ENCODE measurements at places on chromosomes 13 and 19.

DNA sequence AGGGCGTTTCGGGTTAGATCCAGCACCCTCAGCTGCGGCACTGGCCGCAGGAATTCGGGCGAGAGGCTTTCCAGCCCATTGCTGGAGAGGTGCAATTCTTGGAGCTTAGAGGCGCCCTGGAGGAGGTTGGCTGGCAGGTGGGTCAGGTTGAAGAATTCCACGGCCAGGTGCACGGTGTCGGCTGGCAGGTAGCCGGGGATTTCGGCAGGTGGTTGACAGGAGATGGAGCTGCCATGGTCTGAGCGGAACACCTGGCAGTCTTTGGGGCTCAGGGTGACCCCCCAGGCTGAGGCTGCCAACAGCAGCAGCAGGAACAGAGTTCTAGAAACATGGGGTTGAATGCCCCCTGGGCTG is 1.3 kb downstream of the LRG1 start:
- H3K27ac ChIP-seq: peak overlapping the region; percentile 69
- H3K36me3 ChIP-seq: no peaks in the 10 kb centered on the region
- peaks cover 18% of the 10 kb centered on the region for H3K27me3 ChIP-seq
- DNase-seq: no peak

DNA sequence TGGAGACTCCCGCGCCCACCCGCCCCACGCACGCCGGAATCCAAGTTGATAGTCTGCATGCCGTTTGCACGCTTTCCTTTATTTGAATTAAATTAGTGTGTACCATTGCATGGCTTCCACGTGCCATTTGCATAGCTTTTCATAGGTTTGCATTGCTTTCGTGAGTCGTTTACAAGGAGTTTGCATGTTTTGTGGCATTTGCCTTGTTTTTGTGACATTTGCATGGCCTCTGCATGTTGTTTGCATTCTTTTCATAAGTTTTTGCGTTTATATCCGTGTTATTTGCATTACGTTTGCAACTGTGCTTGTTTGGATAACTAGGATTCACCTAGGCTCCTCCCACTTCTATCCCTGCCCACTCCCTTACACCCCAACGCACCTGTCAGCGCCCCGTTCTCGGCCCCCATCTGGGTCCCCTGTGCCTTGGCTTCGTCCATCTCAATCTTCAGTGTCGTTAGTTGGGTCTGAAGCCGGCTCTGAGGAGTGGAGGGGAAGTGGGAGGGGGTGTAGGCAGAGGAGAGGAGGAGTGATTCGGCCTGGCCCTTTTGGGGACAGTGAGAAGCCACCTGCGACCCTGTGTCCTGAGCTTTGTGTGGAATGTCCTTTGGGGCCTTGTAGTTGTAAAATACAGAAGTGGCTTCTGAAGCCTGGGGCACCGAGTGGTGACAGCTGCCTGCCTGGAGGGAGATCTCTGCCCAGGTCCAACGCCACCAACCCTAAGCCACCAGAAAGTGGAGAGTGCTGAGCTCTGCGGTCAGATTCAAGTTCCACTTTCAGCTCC is 2.4 kb downstream of the CCDC194 start:
- no peak overlapping the region for H3K27ac ChIP-seq
- H3K4me1 ChIP-seq: peaks cover 19% of the 10 kb centered on the region
- H3K36me3 ChIP-seq: no peaks in the 10 kb centered on the region
- H3K27me3 ChIP-seq: peaks cover 4% of the 10 kb centered on the region
- peak overlapping the region; percentile 93 for H3K4me3 ChIP-seq

GRCh38 chr13:99969453-99969918 is 2.1 kb downstream of the ZIC5 start:
- H3K27ac ChIP-seq: peak overlapping the region; percentile 92
- DNase-seq: no peak
- H3K27me3 ChIP-seq: peaks cover 61% of the 10 kb centered on the region
- peaks cover 32% of the 10 kb centered on the region for H3K4me1 ChIP-seq
- peaks cover 10% of the 10 kb centered on the region for H3K36me3 ChIP-seq

DNA sequence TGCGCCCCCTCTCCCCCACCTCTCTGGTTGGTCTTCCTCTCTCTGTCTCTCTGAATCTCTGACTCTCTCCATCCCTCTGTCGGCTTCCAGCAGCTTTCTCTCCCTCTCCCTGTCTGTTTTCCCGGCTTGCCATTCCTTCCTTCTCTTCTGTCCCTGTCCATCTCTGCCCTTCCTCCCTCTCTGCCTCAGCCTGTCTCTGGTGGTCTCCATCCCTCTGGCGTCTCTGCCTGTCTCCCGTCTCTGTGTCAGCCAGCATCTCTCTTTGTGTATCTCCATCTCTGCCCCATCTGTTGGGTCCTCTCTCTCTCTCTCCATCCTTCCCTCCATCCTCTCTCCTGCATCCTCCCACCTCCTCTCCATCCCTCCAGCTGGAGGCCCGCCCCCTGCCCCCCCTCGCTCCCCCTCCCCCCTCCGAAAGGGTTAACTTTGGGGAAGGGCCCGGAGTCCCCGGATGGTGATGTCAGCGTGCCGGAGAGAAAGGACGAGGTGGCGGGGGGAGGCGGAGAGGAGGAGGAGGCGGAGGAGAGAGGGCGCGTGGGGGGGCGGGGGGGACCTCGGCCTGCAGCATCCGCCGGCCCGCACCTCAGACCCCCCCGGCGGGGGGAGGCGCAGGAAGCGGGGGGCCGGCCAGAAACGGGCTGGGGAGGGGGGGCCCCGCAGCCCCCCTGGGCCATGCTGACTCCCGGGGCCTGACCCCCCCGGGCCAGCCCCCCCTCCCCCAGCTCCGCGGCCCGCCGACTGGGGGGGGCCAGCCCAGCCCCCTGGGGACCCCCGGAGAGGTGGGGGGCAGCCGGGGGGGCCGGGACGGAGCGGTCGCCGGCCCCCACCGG is at the start of gene BRSK1:
TSS of gene BRSK1 (plus strand) at position 450 of the 830 bp plus-strand sequence. CDS start 446 bp downstream, outside the sequence.
- peak within 1 kb of the TSS; percentile 22 for H3K27ac ChIP-seq
- peak within 1 kb of the TSS; percentile 4 for H3K4me3 ChIP-seq
- peaks cover 9% of the 10 kb centered on the region for H3K27me3 ChIP-seq
- peaks cover 32% of the 10 kb centered on the region for H3K4me1 ChIP-seq
- DNase-seq: no peak

DNA sequence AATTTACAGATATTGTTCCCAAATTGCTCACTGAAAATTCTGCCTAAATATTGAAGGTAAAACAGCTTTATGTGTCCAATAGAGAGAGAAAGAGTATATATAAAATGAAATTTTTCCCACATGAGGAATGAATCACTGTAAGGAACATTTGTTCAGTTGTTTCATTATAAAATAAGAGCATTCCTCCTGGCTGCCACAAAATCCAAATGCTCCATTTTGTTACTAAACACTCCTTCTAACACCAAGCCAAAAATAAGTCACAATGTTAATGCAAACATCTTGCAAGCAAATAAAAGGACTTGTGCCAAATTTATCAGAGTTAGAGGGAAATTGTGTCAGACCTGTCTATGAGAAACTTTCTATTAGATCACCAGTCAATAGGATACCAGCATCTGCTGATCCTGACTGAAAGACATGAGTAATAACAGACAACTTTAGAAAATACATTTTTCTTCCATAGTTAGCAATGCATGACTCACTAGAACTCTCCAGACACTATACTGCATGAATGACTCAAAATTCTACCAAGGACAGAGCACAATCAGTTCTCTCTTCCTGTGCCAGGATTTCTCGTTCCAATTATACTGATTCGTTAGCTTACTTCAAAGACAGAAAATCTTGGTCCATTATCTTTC is 83.5 kb upstream of the FNDC3A start:
- H3K4me1 ChIP-seq: peaks cover 4% of the 10 kb centered on the region
- H3K27me3 ChIP-seq: peaks cover 4% of the 10 kb centered on the region
- DNase-seq: no peak
- H3K4me3 ChIP-seq: no peak overlapping the region
- H3K36me3 ChIP-seq: no peaks in the 10 kb centered on the region

GRCh38 chr13:110113284-110113764 is 193.6 kb downstream of the COL4A1 start:
- H3K4me3 ChIP-seq: no peak overlapping the region
- H3K36me3 ChIP-seq: no peaks in the 10 kb centered on the region
- H3K27ac ChIP-seq: no peak overlapping the region
- no peak for DNase-seq
- peaks cover 6% of the 10 kb centered on the region for H3K4me1 ChIP-seq
- peaks cover 19% of the 10 kb centered on the region for H3K27me3 ChIP-seq

GRCh38 chr13:59793107-59793506 is 370.6 kb downstream of the DIAPH3 start:
- H3K4me1 ChIP-seq: no peaks in the 10 kb centered on the region
- no peak for DNase-seq
- H3K4me3 ChIP-seq: no peak overlapping the region
- H3K36me3 ChIP-seq: no peaks in the 10 kb centered on the region
- H3K27ac ChIP-seq: no peak overlapping the region

DNA sequence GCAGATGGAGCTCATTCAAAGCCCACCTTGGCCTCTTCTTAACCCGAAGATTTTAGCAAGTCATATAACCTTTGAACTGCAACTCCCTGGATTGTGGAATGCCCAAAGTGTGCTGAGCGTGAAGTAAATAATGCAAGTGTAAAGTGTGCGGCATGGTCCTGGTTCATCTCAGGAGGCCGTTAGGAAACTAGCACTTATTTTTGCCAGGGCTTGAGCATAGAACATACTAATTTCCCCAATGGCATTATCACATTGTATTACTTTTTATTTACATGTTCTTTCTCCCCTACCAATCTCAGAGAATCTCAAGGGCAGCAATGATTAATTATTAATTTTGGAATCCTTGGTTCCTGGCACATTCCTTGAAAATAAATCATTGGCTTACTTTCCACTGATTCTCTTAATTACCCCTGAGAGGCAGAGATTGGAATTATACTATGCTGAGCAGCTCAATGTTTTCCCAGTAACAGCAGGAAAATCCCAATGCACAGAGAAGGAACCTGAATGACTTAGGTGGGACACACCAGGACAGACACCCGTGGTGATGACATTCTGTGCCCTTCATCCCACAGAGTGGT is 128.8 kb upstream of the GJB6 start:
- H3K27ac ChIP-seq: no peak overlapping the region
- no peaks in the 10 kb centered on the region for H3K4me1 ChIP-seq
- H3K4me3 ChIP-seq: no peak overlapping the region
- peaks cover 23% of the 10 kb centered on the region for H3K27me3 ChIP-seq
- no peaks in the 10 kb centered on the region for H3K36me3 ChIP-seq
- DNase-seq: no peak

DNA sequence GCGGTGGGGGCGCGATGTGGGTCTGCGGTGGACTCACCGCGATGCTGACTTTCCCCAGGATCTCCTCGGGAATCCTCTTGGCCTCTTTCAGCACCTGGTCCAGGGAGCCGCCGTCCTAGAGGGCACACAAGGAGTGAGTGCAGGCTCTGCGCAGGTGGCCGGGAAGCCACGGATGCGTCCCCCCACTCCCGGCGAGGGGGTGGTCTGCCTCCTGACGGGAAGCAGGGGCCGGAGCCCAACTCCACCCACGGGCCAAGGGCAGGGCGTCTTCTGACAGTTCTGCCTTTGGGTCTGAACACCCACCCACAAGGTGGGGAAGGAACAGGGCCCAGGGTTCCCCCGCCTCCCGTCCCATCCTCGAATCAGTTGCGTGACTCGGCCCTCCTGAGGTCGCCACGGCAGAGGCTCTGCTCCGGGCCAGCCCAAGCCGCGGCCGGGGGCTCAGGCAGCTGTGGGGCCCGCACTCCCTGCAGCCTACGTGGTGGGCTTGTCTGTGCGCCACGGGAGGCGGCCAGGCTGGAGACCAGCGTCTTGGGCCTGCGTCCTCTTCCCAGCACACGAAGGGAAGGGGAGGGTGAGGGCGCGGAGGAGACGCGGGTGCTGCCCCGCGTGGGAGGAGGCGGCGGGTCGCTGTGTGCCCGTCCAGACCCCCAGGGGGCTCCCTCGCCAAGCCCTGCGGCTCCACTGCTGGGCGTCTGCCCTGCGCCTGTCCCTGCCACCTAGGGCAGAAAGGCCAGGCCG is 21.4 kb downstream of the MAP2K2 start:
- peaks cover 49% of the 10 kb centered on the region for H3K36me3 ChIP-seq
- no peak overlapping the region for H3K4me3 ChIP-seq
- H3K27me3 ChIP-seq: no peaks in the 10 kb centered on the region

DNA sequence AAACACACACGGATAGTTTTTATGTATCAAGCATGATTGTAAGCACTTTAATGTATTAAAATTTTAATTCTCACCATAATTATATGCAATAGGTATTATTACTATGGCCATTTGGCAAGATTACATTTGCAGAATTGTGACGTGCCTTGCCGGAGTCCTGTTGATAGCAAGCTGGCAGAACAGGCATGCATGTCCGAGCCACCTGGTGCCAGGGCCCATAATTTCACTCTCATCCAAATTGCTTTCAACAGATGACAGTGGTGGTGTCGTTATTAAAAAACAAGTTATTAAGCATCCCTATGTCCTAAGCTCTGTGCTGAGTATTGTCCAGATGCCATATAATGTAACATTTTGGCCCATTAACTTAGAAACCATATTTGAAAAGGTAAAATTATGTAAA is 374.3 kb downstream of the FOXO1 start:
- H3K36me3 ChIP-seq: peaks cover 5% of the 10 kb centered on the region
- peaks cover 6% of the 10 kb centered on the region for H3K4me1 ChIP-seq
- no peak overlapping the region for H3K27ac ChIP-seq

GRCh38 chr13:44768239-44768638 is 192.1 kb upstream of the TSC22D1 start:
- no peak for DNase-seq
- no peak overlapping the region for H3K27ac ChIP-seq
- no peak overlapping the region for H3K4me3 ChIP-seq
- H3K4me1 ChIP-seq: peaks cover 16% of the 10 kb centered on the region
- H3K27me3 ChIP-seq: peaks cover 12% of the 10 kb centered on the region
- no peaks in the 10 kb centered on the region for H3K36me3 ChIP-seq

DNA sequence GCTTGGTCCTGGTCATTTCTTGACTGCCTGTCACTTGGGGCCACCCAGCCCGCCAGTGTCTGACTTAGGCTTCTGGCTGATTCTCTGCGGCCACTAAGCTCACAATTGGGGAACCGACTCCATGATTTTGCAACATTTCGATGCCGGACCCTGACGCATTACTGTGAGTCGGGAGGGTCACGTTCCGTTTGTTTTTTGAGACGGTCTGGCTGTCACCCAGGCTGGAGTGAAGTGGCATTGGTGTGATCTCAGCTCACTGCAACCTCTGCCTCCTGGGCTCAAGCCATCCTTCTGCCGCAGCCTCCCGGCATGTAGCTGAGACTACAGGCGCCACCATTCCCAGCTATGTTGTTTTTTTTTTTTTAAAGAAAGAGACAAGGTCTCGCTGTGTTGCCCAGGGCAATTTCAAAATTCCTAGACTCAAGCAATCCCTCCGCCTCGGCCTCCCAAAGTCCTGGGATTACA is 3.2 kb upstream of the ADAT3 start:
- H3K36me3 ChIP-seq: peaks cover 5% of the 10 kb centered on the region
- no peak for DNase-seq
- no peaks in the 10 kb centered on the region for H3K27me3 ChIP-seq
- no peak overlapping the region for H3K4me3 ChIP-seq
- peaks cover 26% of the 10 kb centered on the region for H3K4me1 ChIP-seq

- no peaks in the 10 kb centered on the region for H3K4me1 ChIP-seq
- no peak overlapping the region for H3K4me3 ChIP-seq
- peaks cover 8% of the 10 kb centered on the region for H3K27me3 ChIP-seq
Observed at GRCh38 chr13:24784319-24784718, 20.4 kb downstream of the RNF17 start.

GRCh38 chr19:46346821-46347571 is at the start of gene PPP5C:
PPP5C (plus strand) TSS chr19:46347087; CDS start chr19:46347097, 10 bp downstream.
- peak; percentile 91 for DNase-seq
- peak within 1 kb of the TSS; percentile 91 for H3K4me3 ChIP-seq
- peaks cover 49% of the 10 kb centered on the region for H3K4me1 ChIP-seq
- H3K27ac ChIP-seq: peak within 1 kb of the TSS; percentile 97

- peak overlapping the region; percentile 23 for H3K4me3 ChIP-seq
- H3K27me3 ChIP-seq: peaks cover 66% of the 10 kb centered on the region
- H3K36me3 ChIP-seq: no peaks in the 10 kb centered on the region
- no peak overlapping the region for H3K27ac ChIP-seq
- peaks cover 10% of the 10 kb centered on the region for H3K4me1 ChIP-seq
- DNase-seq: no peak
Observed at GRCh38 chr13:36430247-36431203, 1.8 kb upstream of the CCNA1 start.
